ENCODE measurements at places on chromosomes 3 and 15. TPM values are rescaled to one million over a fixed set of nuclear protein-coding genes. Genes with fewer than 3 reads are reported as not detected.

Gene PCSK6
- 20.0 TPM for total RNA-seq

DNA sequence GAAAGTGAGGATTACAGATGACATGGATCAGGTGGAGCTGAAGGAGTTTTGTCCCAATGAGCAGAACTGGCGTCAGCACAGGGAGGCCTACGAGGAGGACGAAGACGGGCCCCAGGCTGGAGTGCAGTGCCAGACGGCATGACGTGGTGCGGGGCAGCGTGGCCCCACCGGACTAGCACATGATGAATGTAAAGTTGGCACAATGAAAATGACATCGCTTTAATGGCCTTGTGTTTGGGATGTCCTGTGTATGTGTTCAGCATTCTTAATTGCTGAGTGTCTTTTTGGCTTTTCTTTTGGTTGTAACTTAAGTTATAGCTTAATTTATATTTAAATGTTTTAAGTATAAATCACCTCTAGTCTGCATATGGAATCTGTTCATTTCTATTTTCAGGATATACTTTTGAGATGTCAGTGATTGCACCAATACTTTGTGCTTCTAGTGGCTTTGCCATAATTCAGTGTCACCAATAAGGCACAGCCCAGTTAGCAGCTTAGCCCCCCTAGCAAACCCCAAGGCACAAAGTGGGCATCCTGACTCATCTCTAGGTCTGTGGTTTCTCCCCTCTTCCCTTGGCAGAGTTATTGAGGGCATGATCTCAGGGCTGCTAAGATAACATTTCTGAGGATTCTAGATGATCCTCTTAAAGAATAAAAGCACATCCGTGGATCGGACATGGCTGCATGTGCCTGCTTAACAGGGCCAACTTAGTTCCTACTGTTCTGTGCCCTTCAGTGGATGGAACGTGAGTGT is 16.1 kb downstream of the DNAJA4 start:
- DNase-seq: no peak

DNA sequence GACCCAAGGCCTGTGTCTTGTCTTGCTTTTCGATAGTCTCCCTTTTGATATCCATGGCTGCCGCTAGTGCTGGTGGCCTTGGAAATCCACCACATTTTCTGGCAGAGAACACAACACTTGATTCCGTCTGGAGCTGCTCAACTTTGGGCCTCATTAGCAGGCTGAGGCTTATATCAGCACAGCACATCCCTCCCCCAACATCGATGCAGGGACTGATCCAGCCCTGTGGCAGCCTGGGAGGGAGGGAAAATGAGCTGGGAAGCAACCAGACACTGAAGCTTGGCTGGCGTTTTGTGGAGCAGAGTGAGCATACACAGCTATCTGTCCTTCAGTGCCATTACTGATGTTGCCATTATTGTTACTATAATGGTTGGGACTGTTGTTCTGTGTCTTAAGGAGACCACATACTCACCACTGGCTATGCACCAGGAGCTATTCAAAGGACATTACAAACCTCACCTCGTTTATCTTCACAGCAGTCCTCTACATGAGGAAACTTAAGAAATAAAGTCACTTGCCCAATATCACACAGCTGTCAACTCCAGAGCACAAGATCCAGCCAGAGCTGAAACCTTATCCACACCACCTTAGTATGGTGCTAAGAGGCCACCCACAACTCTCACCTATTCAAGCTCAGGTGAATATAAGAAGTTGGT is 102.9 kb downstream of the SUCLG2 start:
- DNase-seq: no peak

Gene PRSS50
- not detected for total RNA-seq

- peak; percentile 41 for DNase-seq
These were observed 2.3 kb downstream of the TJP1 start for GRCh38 chr15:29819979-29820378.

GRCh38 chr3:44995142-44995770 is 19.2 kb downstream of the EXOSC7 start:
- DNase-seq: peak; percentile 36
